ENCODE measurements at places on chromosomes 2 and 18. TPM values are rescaled to one million over a fixed set of nuclear protein-coding genes. Genes with fewer than 3 reads are reported as not detected.
A peak's percentile ranks its signal among the peaks of the same experiment; 100 is the strongest.

GRCh38 chr2:193542762-193543161 is 1348.0 kb upstream of the TMEFF2 start:
- no peak for DNase-seq
- H3K36me3 ChIP-seq, result no peaks in the 10 kb centered on the region
- no peaks in the 10 kb centered on the region for H3K27me3 ChIP-seq
- H3K27ac ChIP-seq, result no peak overlapping the region

GRCh38 chr2:98634406-98635092 is 26.2 kb downstream of the UNC50 start:
- H3K36me3 ChIP-seq, result peaks cover 52% of the 10 kb centered on the region
- DNase-seq, result peak; percentile 89
- peak overlapping the region; percentile 58 for H3K4me3 ChIP-seq
- no peaks in the 10 kb centered on the region for H3K27me3 ChIP-seq
- H3K27ac ChIP-seq, result peak overlapping the region; percentile 95

HAAO gene
- total RNA-seq, result 0.56 TPM

RAPH1 gene
- 0.73 TPM for total RNA-seq

Measured in activated CD8-positive, alpha-beta memory T cell treated with anti-CD3 and anti-CD28 coated beads, Interleukin-2, amount 10 ng/mL, durations not matched to agents 7 days and 5 days (primary cell).